ENCODE measurements at places on chromosomes 6 and 20.

DNA sequence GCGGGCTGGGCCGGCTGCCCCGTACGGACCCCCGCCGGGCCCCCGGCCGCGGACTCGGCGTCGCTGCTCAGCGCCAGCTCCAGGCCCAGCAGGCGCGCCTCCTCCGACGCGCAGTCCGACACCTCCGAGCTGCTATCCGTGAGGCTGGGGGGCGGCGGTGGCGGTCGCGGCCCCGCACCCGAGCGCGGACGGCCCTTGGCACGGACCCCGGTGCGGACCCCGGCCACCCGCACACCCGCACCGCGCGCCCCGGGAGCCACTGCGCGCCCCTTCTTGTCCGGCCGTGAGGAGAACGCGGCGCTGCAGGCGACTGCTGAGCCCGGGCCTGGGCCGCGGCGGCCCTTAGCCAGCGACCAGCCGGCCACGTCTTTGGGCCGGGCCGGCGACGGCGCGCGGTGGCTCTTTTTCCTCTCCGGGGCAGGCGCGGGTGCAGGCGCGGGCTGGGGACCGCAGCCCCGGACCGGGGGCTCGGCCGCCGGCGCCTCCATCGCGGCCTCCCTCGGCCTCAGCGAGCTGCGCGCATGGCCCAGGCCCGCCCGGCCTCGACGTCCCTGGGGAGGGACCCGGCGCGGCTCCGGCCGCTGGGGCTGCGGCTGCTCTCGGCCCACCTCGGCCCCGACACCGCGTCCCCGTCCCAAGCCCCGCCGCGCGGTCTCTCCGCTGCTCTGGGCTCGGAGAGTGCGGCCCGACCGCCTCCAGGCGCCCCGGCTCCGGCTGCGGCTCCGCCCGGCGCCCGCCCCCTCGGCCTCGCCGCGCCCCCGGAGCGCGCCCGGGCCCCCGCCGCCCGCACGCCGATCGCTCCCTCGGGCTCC, 12.9 kb upstream of the TLDC2 start:
- DNase-seq = no peak

- DNase-seq = no peak
Observed at GRCh38 chr6:163793011-163793983, 378.8 kb downstream of the QKI start.

GRCh38 chr6:37732688-37733087, 35.0 kb upstream of the MDGA1 start:
- no peak for DNase-seq

- no peak for DNase-seq
Observed at GRCh38 chr20:34452281-34452982, 63.8 kb upstream of the DYNLRB1 start.

DNA sequence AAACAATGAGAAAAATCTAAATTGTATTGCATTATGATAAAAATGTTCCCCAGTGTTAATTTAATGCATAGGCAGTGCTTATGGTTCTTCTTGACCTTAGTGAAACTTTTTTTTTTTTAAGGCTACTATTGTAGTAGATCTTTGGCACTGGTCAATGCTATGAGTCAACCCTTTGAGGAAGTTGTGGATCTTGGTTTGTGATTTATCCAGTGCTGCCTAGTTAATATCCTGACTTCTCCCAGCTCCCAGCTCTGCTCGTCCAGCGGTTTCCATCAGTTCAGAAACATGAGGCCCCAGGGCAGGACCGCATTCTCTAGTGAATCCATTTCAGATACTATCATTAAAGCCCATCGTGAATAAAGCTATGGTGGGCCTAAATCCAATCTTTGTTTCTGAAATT, 364.5 kb upstream of the JARID2 start:
- no peak for DNase-seq

- DNase-seq = no peak
Observed at GRCh38 chr6:11653028-11653583, 115.6 kb downstream of the TMEM170B start.

DNA sequence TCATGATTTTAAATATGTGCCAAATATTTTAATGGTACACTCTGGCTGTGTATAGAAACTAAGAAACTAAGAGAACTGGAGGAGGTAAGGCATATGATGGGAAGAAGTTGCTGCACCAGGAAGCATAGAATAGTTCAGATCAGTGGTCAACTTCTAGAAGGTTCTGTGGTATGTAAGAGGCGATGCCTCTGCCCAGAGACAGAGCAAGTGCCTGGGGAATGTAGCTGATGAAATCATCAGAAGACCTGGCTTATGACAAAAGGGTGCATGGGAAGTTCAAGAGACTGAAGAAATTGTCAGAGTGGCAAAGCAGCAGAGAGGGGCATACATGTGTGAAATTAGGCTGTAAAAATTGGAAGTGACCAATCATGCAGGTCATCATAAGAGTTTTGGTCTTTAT, 580.8 kb downstream of the BMP2 start:
- no peak for DNase-seq

- no peak for DNase-seq
Observed at GRCh38 chr6:44285552-44286284, 15.5 kb downstream of the TMEM151B start.

DNA sequence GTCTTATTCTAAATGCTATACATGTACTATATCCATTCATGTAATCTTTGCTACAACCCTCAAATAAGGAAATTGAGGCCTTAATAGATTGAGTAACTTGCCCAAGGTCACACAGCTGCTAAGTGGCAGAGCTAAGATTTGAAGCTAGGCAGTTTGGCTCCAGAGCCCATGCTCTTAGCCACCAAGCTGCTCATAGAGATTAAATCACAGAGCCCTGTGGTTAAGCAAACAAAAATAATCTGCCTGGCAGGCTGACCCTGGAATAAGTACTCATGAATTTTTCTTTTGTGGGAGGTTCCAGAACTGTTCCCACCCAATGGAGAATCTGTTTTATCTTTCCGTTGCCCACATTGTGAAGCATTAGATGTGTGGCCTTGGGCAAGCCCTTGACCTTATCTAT, 7.4 kb downstream of the AAR2 start:
- no peak for DNase-seq

DNA sequence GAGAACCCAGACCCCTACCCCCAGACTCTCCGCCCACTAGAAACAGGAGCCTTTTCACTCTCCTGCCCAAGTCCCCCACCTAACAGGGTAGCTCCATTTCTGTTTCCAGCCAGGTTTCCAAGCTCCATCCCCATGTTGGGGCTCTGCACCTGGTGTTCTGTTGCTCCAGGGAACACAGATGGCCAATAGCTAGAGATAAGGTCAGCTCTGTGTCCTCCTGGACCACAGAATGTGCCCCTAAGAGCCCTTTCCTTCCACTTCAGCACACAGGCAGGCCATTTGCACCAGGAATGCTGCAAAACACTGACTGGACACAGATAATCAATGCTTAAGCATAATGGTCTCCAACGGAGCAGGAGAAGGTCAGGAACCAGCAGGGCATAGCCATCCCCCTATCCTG, 159.4 kb downstream of the QRSL1 start:
- DNase-seq = no peak

Data from cortex of kidney (tissue), 1 donor.